ENCODE measurements at places on chromosomes 7 and 10.

DNA sequence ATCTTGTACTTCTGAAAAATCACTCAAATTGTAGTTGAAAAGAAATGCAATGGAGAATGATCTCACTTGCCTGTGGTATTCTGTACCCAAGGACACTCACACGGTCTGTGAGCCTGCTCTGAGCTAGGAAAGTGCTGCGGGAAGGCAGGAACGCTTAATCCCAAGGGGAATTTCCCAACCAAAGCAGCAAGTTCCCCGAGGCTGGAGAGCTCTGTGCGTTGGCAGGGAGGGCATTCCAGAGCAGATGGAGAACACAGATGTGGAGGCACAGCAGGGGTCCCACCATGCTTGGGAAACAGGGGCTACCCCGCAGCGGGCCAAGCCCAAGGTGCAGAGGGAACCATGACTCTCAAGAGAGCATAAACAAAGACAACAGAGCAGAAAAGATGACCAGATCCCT lies 13.6 kb downstream of the SVIL start:
- no peak for DNase-seq

- no peak for DNase-seq
These were observed 1227.7 kb upstream of the CELF2 start for GRCh38 chr10:9789996-9790395.

DNA sequence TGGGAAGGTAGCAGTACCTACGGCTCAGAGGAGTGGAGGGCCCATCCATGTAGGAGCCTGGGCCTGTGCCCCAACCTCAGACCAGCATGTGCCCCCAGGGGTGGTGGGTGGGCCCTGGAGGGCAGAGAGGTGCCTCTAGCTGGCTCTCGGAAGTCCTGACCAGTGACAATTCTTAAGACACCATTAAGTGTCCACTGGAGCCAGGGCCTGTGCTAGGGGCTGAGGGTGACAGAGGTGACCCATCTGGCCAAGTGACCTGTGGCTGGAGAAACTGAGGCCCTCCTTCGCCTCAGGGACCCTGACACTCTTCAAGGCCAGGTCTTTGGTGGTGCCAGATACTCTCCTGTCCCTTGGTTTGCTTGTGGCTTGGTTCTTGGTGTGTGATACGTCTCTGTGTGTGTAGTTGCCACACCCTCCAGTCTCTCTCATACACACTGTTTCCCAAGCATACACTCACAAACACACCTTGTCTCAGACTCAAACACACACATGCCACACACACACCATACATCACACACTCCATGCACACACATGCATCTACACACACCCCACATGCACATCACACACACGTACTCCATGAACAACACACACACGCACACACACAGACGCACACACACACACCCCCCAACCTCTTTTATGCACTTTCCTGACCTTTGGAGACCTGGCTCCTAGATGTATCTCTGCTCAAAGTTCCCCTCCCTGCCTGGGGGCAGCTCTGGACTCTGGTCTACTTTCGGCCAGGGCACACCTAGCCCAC lies 897 bp upstream of the RAMP3 start:
- no peak for DNase-seq

- no peak for DNase-seq
These were observed 35.1 kb upstream of the SLC26A3 start for GRCh38 chr7:107838024-107838601.

GRCh38 chr10:73894245-73894971 lies 16.5 kb upstream of the PLAU start:
- no peak for DNase-seq

- no peak for DNase-seq
These were observed 79.4 kb downstream of the ANKIB1 start for GRCh38 chr7:92325173-92325572.

- no peak for DNase-seq
These were observed 199.6 kb upstream of the HDAC9 start for GRCh38 chr7:18295781-18296423.

- no peak for DNase-seq
These were observed 223.1 kb upstream of the PPP2R2D start for GRCh38 chr10:131677671-131678070.

DNA sequence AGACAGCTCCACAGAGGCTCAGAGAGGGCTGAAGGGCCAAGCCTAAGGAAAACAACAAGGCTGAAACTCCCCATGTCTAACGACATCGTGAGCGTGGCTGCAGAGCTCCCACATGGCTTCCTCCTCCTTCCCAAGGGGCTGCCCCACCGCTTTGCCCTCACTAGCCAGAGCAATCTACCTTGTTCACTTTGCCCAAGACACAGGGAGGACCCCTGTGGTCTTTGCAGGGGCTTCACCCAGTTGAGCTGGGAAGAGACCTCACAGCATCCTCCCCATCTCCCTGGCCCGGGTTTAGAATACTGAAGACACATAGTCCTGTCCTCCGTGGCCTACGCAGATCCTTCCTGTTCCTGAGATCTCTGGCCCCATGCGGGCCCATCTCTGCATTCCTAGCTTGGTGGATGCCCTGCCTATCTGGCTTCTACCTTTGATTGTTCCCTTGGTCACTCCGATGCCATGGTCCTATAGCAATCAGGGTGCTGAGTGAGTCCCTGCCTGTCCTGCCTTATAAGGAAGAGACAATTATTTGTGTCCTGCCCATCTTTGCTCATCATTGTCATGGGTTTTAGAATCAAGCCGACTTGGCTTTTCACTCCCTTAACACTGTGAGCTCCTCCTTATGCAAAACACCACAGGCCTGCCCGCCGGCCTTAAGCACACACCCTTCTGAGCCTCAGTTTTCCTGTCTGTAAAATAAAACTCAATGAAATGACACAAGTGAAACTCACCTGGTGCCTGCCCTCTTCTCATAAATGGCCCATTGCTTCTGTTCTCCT lies 73.2 kb downstream of the PARP12 start:
- DNase-seq, result no peak

- DNase-seq, result no peak
These were observed 37.6 kb upstream of the TCF7L2 start for GRCh38 chr10:112912410-112912928.

DNA sequence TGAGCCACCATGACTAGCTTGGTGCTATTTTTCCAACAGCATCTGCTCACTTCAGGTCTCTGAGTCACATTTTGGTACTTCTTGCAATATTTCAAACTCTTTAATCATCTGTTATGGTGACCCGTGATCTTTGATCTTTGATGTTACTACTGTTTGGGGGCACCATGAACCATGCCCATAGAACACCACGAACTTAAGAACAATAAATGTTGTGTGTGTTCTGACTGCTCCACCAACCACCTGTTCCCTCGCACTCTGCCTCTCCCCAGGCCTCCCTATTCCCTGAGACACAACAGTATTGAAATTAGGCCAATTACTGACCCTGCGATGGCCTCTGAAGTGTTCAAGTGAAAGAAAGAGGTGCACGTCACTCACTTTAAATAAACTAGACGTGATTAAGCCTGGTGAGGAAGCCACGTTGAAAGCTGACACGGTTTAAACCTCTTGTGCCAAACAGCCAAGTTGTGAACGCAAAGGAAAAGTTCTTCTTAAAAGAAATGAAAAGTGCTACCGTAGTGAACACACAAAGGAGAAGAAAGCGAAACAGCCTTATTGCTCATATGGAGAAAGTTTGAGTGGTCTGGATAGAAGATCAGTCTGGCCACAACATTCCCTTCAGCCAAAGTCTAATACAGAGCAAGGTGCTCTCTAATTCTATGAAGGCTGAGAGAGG lies 27.2 kb upstream of the ATP6V0A4 start:
- DNase-seq, result no peak

- DNase-seq, result no peak
These were observed 220.3 kb upstream of the STK17A start for GRCh38 chr7:43362652-43363034.

DNA sequence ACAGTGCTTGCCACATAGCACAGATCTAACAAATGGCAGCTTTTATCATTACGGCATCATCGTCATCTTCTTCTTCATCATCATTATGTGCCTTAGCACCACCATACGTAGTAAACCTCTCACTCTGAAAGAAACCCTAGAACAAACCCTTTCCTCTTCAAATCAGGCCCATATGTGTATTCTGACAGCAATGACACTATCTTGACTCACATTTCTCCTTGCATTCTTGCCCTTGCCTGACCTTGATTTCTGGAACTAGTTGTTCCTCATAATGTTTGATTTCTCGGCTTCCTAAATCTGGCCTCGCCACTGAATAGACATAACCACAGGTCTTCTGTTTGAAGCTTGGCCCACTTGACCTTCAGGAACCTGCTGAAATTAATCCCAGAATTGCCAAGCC lies 115.3 kb downstream of the DGKI start:
- DNase-seq, result no peak

- DNase-seq, result no peak
These were observed 10.2 kb downstream of the KLF14 start for GRCh38 chr7:130723784-130724183.

GRCh38 chr7:92478711-92479110 lies 965 bp upstream of the ERVW-1 start:
- no peak for DNase-seq

GRCh38 chr10:127755753-127756152 lies 18.8 kb downstream of the FOXI2 start:
- no peak for DNase-seq

- no peak for DNase-seq
These were observed 56.1 kb upstream of the SH2B2 start for GRCh38 chr7:102230593-102230992.

DNA sequence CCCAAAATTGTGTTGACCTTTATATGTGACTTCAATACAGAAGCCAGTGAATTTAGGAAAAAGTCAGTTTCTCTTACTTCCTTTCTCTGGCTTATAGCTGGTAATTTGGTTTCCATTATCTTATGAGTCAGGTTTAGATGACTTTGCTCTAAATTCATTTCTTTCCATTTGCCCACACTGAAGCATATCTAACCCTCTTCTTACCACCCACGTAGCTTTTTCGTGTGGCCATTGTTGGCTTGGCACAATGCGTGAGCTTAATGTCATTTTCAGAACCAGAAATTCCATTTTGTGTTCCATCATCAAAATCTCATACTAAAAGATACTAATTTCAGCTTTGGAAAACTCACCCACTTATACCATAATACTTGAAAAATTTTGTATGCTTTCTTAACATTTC lies 271.2 kb downstream of the INHBA start:
- no peak for DNase-seq

- DNase-seq, result no peak
These were observed 1083.4 kb downstream of the LRMDA start for GRCh38 chr10:76514869-76515268.

DNA sequence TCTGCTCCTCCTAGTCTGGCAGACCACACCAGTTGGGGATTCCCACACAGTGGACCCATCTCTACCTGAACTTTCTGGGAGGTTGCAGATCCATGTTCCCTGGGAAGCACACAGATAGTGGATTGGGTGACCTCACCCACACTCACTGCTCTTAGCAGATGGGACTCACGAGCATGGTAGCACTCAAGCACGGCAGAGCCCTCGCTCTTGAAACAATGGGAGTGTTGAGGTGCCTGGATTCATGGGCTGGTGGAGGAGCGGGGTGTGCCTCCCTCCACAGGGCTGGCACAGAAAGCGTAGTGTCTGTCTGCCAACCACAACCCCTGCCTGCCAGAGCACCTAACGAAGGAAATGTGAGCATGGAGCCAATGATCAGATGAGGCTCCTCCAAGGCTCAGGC lies 568.0 kb downstream of the POM121L12 start:
- DNase-seq, result no peak

DNA sequence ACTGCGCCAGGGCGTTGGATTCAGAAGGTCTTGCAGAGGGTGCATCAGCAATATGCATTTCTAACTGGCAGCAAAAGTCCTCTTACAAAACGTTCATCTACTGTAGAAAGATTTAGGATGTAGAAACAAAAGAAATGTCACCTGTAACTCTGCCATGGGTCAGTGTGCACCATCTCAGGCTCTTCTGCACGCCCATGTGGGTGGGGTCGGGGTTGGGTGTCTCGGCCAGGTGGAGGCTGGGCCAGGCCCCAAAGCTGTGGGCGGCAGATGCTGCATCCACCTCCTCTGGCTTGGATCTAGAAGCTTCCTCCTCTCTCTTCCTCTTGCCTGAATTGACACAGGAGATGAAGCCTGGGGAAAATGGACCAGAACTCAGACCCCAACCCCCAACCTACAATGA lies 111.3 kb upstream of the PPP2R2D start:
- DNase-seq, result no peak

DNA sequence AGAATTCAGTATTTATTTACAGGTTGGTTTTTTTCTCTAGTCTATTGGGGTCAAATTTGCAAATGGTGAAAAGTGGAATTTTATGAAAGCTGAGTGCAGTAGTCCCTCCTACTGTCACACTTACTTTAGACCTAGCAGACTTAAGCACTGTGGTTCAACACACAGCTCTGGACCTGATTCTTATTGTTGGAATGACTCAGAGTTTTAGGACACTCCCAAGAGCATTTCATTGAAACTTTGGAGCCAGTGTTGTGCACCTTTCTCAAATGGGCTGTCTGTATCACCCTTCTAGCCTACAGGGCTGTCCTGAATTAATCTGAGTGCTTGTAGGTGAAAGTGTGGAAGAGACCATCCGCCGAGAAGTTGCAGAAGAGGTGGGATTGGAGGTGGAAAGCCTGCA lies 16.1 kb downstream of the NUDT13 start:
- DNase-seq, result no peak

DNA sequence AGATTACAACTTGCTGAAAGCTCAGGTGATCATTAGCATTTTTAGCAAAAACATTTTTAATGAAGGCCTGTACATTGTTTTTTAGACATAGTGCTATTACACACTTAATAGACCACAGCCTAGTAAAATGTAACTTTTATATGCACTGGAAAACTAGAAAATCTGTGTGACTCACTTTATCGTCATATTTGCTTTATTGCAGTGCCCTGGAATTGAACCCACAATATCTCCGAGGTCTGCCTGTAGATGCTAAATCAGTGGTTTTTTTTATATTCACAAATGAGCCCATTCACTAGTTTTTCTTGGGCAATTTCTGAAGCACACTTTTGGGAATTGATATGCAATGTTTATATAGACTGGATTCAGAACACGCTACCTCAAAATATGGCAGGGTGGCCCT lies 105.1 kb downstream of the PTPRN2 start:
- DNase-seq, result no peak

DNA sequence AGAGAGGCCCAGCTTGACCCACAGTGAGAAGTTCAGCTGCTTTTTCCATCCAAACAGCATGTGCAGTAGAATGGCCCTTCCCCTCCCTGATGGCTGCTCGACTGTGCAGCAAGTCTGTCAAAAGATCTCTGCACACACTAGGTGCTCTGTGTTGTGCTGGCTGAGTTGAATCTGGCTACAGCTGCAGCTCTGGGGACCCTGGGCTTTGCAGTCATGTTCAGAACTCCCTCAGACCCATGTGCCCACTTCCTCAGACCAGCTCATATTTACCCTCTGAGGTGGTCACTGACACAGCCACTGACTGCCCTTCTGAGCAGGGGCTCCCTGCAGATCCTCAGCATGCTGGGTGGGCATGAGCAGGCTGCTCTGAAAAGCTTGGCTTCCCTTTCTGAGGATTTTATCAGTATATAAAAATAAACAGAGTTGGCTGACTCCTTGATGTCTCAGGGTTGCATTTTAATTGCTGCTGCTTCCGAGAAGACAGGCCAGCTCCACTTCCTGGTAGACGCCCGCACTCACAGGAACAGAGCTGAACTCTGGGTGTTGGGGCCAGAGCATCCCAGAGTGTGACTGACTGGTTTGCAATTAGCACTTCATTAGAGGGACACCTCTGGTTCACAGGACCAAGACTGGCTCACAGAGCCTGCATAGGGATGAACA lies 507.9 kb downstream of the RPS24 start:
- DNase-seq, result no peak

GRCh38 chr10:4651404-4652037 lies 174.5 kb upstream of the AKR1E2 start:
- no peak for DNase-seq
